ENCODE measurements at places on chromosomes 11 and 22.

DNA sequence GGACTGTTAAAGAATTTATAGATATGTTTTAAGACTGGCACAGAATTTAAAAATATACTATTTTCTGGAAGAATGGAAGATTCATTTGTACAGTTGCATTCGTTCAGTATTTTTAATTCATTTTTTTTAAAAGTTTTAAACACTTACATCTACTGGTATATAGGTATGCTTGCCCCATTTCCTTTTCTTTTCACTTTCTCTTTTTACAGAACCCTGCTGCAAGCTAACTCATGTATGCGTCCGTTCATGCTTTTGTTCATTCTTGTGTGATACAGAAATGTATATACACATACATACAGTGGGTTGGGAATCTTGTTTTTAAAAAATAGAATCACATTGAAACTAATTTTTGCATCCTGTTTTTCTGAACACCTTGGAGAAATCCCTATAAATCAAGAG, 31.0 kb downstream of the PACS1 start:
- no peak for DNase-seq

DNA sequence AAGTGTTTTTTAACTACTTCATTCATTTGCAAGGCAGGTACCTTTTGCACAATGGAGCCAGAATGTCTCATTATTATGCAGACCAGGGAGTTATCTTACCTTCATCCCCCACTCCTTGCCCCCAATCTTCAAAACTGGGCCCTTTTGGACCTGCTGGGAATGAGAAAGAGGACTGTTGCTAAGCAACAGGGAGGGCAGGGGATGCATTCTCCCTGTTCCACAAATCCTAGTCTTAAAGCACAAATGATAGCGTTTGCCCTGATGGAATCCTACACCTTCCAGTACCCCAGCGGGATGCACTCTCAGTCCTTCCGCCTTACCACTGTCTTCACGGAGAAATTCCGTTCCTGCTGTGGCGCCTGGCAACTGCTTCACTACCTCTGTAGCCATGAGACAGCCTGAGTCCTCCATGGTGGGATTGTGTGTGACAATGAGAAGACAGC, 4.1 kb upstream of the KCNJ1 start:
- DNase-seq, result no peak

DNA sequence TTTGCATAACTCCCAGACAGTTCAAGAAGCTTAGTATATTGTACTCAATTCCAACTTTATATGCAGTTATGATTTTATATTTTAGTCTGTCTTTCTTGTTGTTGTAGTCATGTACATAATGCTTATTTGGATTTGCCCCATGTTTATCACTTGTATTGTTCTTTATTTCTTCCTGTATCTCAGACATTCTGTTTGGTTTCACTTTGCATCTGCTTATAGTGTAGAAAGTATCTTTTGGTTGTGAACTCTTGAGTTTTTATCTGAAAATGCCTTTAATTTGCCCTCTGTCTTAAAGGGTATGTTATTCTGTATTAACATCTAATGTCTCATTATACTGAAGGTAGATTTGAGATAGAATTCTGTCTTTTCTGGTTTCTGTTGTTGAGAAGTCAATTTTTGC, 275.4 kb downstream of the DYNC2H1 start:
- DNase-seq, result no peak

- no peak for DNase-seq
Measured at GRCh38 chr22:30204742-30205111, 41.8 kb downstream of the LIF start.

DNA sequence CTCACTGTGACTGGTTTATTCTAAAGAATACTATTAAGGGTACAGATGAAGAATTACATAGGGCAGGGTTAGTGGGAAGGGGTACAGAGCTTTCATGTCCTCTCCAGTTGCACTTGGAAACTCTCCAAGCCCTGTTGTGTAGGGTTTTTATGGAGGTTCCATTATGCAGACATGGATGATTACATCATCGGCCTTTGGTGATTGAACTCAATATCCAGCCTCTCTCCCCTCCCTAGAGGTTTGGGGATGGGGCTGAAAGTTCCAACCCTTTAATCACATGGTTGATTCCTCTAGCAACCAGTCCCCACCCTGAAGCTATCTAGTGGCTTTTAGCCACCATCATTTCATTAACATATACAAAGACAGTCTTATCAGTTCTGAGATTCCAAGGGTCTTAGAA, 472.6 kb downstream of the BUD13 start:
- no peak for DNase-seq

GRCh38 chr22:19168088-19168890, 10.2 kb downstream of the SLC25A1 start:
- DNase-seq, result no peak

GRCh38 chr11:73342633-73343032, 33.6 kb upstream of the RELT start:
- no peak for DNase-seq

- no peak for DNase-seq
Measured at GRCh38 chr11:120344302-120345004, 8.2 kb downstream of the ARHGEF12 start.

- no peak for DNase-seq
Measured at GRCh38 chr11:108508653-108509593, 10.7 kb upstream of the POGLUT3 start.

- DNase-seq, result no peak
Measured at GRCh38 chr22:31346733-31347250, 646 bp upstream of the PATZ1 start.

DNA sequence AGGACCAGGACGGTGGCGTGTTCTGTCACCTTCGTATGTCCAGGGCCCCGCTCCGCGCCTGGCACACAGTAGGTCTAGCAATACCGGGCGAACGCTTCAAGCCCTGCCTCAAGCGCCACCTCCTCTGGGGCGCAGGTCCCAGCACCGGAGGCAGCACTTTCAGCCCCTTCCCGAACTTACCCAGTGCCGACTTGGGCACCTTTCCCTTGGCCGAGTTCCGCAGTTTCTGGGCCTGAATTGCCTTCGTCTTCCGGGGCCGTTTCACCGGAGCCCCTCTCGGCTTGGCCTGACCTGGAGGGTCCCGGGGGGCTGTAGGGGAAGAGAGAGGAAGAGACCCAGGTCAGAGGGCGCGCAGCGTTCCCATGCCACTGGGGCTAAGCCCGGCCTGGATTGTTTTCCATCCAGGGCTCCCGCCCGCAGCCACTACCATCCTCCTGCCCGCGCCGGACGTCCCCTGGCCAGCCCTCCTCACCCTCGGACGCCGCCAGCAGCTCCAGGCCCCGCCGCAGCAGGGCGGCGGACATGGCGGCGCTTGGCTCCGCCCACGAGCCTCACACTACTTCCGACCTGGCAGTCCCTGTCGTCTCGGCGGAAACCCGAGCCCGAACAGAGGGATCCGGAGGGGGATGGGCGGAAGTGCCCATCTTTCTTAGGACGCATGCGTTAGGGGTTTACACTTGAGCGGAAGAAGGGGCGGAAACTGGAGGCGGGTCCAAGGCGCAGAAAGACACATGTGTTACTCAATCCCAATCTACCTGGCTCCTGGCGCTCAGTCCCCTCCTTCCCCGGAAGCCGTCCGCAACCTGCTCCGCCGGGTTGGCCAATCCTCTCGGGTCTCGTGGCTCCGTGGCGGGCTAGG, at the start of gene RPS19BP1:
Gene RPS19BP1 (minus strand): TSS at position 534 of the 859 bp plus-strand sequence. CDS start 10 bp downstream, at position 524.
- peak; percentile 98 for DNase-seq

GRCh38 chr11:128968916-128969315, 26.2 kb upstream of the TP53AIP1 start:
- no peak for DNase-seq

- no peak for DNase-seq
Measured at GRCh38 chr11:104443387-104443786, 279.4 kb upstream of the PDGFD start.

DNA sequence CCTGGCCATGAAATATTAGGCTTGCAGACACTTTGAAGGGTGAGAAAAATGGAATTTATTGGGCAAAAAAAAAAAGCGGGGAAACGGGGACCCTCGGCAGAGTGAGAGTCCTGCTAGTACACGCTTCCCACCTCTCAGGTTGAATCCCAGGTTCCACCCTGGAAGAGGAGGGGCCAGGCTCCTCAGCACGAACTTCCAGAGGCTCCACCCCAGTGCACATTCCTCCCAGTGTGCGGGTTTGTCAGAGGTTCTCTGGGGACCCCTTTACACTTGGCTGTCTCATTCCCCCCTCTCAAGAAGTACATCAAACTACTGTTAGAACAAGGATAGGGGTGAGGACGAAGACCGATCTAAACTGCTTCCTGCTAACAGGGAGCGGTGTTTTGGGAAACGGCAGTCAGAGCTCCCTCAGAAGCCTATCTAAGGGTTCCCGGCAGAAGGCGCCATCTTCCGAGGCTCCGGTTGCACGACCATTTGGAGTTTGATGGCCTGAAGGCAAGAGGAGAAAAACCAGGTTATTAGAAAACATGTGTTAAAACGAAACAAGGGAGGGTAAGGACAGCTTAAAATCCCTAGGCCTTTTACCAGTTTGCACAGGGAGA, 27.5 kb downstream of the FOLR3 start:
- no peak for DNase-seq

DNA sequence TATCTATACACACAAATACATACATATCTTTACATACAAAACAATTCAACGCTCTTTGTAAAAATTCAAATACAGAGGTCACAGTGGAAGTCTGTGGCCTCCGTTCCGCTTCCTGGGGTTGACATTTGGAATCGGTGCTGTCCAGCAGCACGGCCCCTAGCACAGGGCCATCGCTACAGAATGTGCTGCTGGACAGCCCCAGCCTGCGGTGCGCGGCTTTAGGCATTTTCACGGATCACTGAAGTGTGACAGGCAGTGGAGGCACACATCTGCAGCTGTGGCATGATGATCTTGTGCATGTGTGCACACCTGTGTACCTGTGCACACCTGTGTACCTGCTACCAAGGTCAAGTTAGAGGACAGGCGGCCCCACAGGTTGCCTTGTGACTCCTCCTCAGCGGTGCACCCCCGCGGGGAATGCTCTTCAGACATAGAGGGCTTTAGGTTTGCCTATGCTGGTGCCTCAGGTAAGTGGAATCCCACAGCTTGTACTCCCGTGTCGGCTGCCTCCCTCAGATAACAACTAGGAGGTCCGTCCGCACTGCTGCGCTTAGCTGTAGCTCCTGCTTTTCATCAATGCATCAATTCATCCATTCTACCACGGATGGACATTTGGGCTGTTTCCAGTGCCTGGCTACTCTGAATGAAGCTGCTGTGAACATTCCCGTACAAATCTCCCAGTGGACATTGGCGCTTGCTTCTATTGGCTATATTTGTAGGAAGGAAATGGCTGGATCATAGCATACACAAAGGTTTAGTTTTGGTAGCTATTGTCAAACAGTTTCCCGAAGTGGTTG, 29.9 kb downstream of the GAL start:
- no peak for DNase-seq

- DNase-seq, result no peak
Measured at GRCh38 chr11:103936059-103936458, 100.4 kb upstream of the DDI1 start.

Data from stimulated activated CD8-positive, alpha-beta memory T cell treated with anti-CD3 and anti-CD28 coated beads, Interleukin-2, amount 100 ng/mL, for 1 hour (primary cell).